Gastroesophageal sphincter (tissue), 4 donors: ENCODE measurements at places on chromosomes 5 and 9.

DNA sequence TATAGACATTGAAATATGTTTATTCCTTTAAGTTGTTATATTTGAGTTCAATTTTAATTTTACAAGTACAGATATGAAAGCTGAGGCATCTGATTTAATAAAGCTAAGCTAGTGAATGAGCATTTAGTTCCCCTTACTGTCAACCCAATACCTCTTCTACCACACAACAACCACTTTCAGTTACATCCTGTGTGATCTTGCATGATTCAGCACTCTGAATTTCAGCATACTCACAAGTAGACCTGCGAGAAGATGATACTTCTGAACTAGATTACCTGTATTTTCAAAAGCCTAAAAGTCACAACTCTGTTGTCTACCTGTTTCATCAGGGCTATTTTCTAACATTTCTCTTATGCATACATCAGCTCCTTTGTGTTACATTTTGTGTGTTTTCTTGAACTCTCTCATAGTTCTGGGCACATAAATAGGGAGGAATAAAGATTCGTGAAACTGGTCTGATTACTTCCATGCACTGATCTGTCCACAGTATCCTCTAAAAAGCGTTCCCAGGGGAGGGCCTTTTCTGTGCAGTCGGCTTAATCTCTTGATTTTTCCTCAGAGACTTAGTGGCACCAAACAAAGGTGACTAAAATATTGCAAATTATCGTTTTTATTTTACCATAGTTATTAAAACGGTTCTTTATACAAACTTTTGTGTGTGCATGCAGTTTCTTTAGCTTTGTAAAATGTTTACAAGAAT is 2025.5 kb upstream of the NUDT12 start:
- ATAC-seq, result no peak

DNA sequence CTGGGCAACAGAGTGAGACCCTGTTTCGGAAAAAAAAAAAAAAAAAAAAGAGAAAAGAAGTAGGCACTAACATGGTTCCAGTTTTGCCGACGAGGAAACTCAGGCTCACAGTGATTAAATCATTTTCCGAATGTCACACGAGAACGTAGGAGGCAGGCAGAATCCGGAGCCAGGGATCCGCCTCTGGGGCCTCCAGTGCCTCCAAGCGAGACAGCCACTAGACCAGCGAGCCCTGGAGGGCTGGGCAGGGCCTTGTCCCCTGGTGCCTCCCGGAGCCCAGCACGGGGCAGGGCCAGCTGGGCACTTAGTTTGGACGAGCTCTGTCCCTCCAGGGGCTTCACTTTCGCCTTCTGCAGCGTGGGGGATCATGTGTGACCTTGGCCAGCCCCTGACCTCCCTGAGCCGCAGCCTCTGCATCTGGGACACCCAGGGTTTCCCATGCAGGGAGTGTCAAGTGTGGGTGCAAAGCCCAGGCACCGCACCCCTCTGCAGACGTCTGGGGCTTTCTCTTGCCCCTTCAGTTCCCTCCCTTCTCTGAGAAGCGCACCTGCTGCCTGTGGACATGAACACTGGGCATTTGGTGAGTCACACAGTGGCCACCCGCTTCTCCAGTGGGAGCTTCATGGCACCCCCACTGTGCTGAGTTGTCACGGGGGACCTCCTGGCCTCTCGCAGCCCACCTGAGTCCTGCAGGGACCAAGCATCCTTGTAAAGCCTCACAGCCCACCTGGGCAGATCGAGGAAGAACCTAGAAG is 80.3 kb downstream of the RXRA start:
- no peak for ATAC-seq

- no peak for ATAC-seq
These were observed 37.2 kb upstream of the S1PR3 start for GRCh38 chr9:88954066-88954465.

DNA sequence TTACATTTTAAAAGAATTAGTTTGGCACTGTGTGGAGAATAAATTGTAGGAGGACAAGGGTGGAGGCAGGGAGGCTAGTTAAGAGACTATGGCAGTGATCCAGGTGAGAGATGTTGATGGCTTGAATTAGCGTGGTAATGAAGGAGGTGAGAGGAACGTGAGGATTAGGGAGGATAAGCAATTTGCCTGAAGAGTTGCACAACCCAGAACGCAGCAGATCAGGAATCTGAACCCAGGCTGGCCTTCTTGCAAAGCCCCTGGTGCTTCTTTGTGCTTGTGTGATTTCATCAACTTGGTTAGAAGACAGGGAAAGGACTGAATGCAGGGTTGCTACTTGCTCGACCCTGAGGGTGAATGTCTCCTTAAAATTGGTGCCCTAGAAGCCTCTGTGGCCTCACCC is 6.9 kb upstream of the SCAMP1 start:
- ATAC-seq, result no peak

DNA sequence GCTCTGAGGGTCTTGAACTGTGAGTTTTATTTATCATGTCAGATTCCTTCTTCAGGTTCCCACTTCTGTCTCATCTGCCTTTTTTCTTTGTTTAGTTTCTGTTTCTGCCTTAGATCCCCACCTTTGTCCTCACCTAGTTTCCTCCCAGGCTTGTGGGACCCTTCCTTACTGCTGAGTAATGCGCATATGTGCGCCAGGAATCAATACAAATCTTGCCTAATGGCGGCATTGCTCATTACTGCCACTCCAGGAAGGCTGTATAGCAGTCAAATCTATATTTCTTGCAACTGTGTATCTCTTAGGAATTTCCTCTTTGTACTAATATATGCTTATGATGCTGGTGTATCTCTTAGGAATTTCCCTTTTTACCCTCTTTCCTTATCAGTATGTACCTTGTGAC is 465.4 kb downstream of the DMRT2 start:
- no peak for ATAC-seq
